ENCODE measurements at places on chromosomes 7 and 10.

DNA sequence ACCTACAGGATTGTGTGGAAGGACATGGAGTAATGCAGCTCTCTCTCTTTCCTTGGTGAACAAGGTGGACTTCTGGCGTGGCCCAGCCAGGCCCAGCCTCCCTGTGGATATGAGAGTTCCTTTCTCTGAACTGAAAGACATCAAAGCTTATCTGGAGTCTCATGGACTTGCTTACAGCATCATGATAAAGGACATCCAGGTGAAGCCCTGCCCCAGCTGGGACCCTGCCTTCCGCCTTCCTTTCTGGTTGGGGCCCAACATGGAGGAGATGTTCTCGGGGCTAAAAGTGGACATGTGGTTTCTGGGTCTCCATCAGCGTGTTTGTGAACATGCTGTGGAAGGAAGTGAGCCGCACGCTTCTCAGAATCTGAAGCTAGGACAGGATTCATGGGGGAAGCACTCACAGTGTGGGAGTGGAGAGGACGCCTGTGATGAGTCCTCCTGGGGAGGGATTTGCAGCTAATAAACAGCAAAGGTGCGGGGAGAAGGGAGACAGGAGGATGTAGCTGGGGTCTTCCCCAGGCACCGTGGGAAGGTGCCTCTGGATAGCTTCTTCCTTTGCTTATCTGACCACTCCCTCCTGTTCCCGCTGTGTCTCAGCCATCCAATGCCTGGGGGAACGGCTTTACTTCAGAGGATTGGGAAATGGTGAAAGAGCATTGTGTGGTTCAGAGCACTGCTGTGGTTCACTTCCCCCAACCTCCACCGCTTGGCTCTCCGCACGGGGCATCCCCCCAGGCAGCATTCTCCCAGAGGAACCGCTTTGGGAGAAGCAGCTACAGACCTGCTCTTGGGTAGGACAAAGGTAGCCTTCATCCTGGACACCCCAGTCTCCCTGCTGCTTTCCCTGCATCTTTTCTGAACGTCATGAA lies 5.5 kb downstream of the CPA5 start:
- no peak for DNase-seq

GRCh38 chr7:38759028-38759427 lies 127.9 kb upstream of the AMPH start:
- DNase-seq, result no peak

- peak; percentile 69 for DNase-seq
Measured at GRCh38 chr10:43322769-43323168, 48.7 kb upstream of the FXYD4 start.

DNA sequence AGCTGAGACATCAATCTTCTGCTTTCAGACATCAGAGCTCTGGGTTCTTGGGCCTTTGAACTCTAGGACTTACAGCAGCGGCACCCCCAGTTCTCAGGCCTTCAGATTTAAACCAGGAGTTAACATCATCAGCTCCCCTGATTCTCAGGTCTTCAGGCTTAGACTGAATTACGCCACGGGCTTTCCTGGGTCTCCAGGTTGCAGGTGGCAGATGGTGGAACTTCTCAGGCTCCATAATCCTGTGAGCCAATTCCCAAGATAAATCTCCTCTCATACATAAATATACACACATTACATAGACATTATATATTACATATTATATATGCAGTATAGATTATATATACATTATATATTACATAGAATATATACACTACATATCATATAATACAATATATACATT lies 408.9 kb upstream of the AUTS2 start:
- no peak for DNase-seq

DNA sequence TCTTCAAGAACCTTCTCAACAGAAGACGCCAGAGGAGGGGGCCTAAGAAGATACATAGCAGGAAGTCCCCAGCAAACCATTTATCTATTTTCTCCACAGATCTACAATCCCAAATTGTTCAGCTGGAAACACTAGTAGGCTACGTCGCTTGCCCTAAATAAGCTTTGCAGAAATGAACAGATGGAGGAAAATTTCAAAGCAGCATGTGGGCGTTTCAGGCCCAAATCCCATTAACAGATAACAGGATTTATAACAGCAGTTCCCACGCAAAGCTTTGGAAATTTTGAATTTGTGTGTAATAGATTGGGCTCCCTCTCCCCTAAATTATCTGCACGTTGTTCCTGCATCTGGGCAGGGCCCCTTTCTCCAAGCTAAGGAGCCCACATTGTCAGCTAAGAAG lies 60.6 kb upstream of the FRMD4A start:
- DNase-seq, result no peak
